ENCODE measurements at places on chromosomes 3 and 15.

GRCh38 chr15:98903377-98904018 is 104.1 kb downstream of the PGPEP1L start:
- DNase-seq: no peak

- no peak for DNase-seq
Observed at GRCh38 chr3:165768680-165769079, 68.5 kb downstream of the BCHE start.

DNA sequence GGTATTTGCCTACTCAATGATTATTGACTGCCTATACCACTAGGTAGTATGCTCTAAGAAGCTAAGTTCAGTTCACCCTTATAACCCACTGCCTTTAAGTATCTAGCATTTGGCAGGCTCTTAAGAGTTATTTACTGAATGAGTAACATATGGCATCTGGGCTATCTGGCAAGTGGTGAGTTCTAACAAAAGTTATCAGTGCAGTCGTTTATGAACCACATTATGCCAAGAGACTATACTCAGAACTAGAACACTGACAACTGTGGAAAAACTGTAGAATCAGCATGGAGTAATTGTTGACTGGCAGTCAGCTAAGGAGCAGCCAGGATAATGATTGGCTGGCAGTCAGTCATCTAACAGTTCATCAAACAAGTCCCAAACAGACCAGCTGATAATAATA is 25.8 kb downstream of the RAF1 start:
- DNase-seq: no peak

- DNase-seq: no peak
Observed at GRCh38 chr15:43808960-43809678, 8.7 kb downstream of the HYPK start.

DNA sequence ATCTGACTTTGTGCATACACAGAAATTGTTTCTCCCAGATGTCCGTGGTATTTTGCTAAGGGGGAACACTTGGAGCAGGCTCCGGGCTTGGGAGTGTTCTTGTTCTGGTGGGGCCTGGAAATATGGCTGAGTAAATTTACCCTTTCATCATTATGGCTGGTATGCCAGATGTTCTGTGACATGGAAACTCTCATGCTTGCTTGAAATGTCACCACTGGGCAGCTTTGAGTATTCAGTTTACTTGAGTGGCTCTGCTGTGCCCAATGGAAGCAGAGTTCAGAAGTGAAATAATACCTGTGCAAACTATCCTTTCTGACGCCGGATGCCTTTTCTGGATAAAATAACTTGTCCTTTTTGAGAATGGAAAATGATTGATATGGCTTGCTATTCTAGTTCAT is 283.6 kb upstream of the TPM1 start:
- no peak for DNase-seq

DNA sequence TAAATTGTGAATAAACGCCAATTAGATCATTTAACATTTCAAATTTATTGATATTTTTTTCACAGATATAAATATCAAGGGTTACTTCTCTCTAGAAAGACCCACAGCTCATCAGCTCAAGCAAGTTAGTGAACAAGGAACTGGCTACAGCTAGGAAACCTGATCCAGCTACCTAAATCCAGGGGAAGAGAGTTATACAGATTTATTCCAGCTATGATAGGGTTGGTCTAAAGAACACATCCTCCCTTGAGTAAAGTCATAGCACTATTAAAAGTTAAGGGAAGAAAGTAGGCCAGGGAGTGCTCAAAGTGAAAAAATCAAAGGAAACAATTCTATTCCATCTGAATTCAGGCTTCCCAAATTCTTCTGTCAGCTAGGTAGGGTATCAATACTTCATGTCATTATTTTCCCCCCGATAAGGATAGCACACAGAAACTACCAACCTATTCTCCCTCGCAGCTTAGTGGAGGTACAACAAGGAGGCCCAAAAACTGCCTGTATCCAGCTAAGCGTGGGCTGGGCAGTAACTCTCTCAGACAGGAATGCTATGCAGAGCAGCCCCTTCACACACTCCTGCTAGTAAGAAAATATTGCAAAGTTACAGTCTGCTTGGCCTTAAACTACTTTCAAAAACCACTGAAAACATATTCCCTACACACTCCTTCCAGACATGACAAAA is 44.0 kb downstream of the DCUN1D1 start:
- DNase-seq: no peak

GRCh38 chr15:71003319-71003718 is 110.7 kb downstream of the LRRC49 start:
- no peak for DNase-seq

GRCh38 chr3:126621627-126622345 is 33.1 kb downstream of the TXNRD3 start:
- DNase-seq: peak; percentile 4

DNA sequence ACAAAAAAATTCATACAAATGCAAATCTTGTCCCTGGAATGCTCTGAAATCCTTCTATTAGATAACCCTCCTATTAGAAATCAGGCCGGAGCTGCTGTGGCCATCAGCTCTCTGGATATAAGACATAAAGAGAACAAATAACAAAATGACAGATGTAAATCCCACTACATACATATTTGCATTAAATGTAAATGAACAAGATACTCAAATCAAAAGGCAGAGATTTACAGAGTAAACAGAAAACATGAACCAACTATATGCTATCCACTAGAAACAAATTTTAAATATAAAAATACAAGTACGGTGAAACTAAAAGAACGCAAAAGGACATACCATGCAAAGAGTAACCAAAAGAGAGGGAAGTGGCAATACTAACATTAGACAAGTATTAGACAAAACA is 10.7 kb downstream of the CYFIP1 start:
- no peak for DNase-seq

- no peak for DNase-seq
Observed at GRCh38 chr3:59680919-59681318, 631.1 kb upstream of the CFAP20DC start.

GRCh38 chr3:123561188-123561587 is 23.7 kb downstream of the HACD2 start:
- DNase-seq: no peak

DNA sequence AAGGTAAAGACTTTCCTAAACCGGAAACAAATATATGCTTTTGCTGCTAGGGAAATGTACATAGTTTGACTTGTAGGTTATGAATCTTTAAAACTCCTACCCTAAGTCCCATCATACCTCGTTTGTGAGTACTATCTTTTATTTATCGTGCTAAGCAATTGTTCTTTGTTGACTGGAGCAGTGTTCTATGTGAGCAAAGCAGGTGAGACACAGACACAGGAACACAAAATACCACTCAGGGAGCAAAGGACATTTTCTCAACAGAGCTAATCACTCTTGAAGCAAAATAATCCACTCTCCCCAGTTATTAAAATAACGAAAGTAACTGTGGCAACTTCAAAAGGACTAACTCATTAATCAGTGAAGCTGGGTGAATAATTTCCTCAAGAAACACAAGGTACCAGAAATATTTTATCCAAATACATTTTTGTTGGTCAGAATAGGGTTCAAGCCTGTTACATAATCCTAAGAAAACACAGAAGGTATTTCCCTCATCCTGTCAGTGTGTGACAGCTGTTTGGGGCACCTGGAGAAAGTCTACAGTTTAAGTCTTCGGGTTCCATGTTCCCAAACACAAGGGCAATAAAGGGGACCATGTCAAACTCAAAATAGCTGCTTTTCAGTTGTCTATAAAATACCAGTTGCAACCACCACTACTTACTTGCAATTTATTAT is 407.7 kb downstream of the FOXP1 start:
- DNase-seq: no peak

GRCh38 chr3:51968883-51969678 is 1.8 kb upstream of the PCBP4 start:
- no peak for DNase-seq

GRCh38 chr15:90807786-90808086 is 60.7 kb upstream of the FURIN start:
- DNase-seq: no peak

DNA sequence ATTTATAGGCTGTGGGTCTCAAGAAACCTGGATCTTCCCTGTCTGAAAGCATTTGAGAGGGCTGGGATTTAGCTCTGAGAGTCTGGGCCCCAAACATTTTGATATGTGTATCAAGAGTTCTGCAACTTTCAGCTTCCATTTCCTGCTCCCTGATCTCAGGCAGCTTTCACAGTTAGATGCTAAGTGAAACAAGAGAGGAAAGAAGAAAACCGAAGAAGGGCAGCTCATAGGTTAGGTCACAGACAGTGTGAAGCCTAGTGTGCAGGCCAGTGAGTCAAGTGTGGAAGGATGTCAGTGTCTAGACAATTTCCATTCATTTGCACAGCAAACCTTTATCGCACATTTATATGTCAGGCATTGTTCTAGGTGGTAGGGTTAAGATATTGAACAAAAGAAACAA is 173.6 kb upstream of the PROK2 start:
- DNase-seq: no peak

GRCh38 chr3:40071683-40072238 is 237.7 kb upstream of the EIF1B start:
- no peak for DNase-seq

GRCh38 chr3:159627229-159627628 is 361.4 kb upstream of the IL12A start:
- no peak for DNase-seq

DNA sequence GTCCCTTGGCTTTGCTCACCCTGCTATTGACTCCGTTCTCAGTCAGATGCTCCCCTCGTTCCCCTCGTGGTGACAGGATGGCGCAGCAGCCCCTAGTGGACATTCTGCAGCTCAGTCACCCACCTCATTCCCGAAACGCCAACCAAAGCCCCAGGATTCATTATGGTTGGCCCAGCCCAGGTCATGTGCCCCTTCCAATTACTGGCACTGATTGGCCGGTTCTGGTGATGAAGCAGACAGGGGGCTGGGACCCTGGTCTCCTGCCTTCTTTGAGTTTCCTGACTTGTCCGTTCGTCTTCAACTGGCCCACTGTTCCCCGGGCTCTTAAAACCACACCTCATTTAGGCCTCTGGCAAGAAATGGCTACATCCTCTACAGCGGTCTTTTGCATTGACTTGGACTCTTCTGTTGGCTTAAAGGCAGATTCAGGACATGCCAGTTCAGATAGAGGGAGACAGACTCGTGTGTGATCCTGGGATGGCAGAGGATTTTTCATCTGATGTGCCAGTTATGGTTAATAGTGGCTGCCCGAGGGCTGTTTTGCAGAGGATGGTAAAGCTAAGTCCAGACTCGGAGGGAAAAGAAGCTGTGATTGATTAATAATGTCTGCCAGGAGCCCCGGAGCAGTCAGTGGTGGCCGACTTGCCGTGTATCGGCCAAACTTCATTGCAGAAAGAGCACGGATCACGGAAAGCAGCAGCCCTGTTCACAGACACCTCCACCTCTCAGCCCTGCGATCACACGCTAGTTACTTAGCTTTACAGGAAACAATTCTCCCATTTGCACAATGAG is 37.8 kb downstream of the LSM3 start:
- DNase-seq: peak; percentile 53

GRCh38 chr15:62128916-62129315 is 36.2 kb downstream of the C2CD4B start:
- DNase-seq: no peak

- peak; percentile 47 for DNase-seq
Observed at GRCh38 chr3:37221407-37221806, 47.0 kb upstream of the LRRFIP2 start.

- no peak for DNase-seq
Observed at GRCh38 chr15:60648928-60649679, 170.2 kb upstream of the ICE2 start.

GRCh38 chr3:17640466-17640865 is 102.0 kb downstream of the TBC1D5 start:
- peak; percentile 9 for DNase-seq

DNA sequence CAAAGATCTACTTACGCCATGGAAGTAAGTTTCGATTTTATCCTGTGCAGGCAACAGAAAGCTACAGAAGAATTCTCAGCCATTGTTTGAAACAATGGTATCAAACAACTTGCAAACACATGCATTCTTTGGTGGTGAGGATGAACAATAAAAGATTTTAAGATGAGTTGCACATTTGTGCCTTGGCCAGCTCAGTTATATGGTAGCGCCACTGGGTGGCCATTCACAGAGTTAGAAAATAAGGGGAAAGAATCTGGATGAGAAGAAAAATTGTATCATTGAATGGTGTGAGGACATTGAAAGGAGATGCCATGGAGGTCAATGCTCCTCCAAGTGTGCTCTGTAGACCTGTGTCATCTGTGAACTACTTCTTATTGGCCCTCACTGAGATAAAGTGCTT is 11.6 kb downstream of the CADPS start:
- no peak for DNase-seq

All from astrocyte of the cerebellum (primary cell).